ENCODE measurements at places on chromosomes 11 and 22.

DNA sequence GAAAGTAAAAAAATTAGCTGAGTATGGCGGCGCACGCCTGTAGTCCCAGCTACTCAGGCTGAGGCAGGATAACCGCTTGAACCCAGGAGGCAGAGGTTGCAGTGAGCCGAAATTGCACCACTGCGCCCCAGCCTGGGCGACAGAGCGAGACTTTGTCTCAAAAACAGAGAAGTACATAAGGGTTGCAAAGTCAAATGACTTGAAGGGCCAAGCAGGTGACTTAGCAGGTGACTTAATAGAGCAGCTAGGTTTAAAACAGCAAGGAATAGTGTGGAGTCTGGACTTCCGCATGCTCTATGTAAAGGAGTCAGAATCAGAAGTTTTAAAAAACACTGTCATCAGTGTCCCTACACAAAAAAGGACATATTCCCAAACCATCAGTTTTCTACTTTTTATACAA lies 31.7 kb downstream of the EP300 start:
- DNase-seq = no peak

DNA sequence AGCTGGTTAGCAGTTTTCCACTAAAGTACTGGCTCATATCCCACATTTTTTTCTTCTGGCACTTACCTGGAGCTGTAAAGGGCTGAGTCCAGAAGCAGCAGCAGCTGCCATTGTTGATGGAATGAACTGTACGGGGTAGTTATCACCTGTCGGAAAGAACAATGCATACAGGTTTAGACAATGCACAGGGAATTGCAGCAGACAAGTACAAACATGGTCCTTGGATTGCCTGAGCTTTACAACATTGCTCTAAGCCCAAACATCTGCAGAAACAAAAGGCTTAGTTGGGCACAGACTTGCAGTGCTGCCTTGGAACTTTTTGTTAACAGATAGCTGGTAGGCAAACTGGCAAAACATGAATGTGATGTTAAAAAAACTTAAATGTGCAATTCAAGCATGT lies 258.8 kb downstream of the SOX6 start:
- no peak for DNase-seq

GRCh38 chr11:61754534-61755482 lies 2.4 kb downstream of the MYRF start:
- DNase-seq = no peak

- no peak for DNase-seq
These were observed 78.9 kb downstream of the ANO3 start for GRCh38 chr11:26410706-26411366.

- no peak for DNase-seq
These were observed 56.8 kb downstream of the FCHSD2 start for GRCh38 chr11:73085189-73085875.

- DNase-seq = no peak
These were observed 78.4 kb downstream of the XRRA1 start for GRCh38 chr11:74870485-74870884.

- DNase-seq = no peak
These were observed 3.9 kb downstream of the RHBDD3 start for GRCh38 chr22:29263791-29264276.
